NCI-H1105 (cell line): ENCODE measurements at places on chromosomes 12 and 14.

- no peak for DNase-seq
These were observed 27.9 kb upstream of the DICER1 start for GRCh38 chr14:95185033-95185766.

- no peak for DNase-seq
These were observed 1891.0 kb upstream of the FLRT2 start for GRCh38 chr14:83638748-83639504.

DNA sequence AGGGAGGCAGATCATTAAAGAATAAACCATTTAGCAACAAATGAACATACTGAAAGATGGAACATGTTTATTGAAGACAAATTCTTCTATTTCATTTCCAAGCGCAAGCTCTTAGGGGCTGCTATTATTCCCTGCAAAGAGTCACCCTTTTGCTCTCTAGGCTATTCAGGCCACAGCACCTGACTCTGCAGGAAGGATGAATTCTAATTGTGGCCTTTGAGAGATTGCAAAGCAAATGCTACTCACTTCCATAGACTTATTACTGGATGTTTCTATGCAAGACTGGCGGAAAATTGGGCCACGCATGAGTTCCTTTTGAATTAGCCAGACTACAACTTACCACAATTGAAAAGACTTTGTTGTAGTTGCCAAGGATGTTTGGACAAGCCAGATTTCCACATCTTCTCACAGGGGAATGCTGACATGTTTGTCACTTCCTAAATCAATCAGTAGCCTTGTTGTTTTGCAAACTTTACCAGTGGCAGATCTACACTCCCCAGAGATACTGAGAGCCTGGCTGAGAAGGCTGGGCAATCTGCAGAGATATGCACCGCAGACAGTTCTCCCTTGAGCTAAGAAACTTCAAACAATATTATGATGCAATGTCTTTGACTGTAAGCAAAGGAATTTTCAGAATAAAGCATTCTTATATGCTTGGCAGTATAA, 334.3 kb upstream of the SYT1 start:
- DNase-seq, result no peak

- no peak for DNase-seq
These were observed 136.9 kb downstream of the SCARB1 start for GRCh38 chr12:124726596-124727263.

DNA sequence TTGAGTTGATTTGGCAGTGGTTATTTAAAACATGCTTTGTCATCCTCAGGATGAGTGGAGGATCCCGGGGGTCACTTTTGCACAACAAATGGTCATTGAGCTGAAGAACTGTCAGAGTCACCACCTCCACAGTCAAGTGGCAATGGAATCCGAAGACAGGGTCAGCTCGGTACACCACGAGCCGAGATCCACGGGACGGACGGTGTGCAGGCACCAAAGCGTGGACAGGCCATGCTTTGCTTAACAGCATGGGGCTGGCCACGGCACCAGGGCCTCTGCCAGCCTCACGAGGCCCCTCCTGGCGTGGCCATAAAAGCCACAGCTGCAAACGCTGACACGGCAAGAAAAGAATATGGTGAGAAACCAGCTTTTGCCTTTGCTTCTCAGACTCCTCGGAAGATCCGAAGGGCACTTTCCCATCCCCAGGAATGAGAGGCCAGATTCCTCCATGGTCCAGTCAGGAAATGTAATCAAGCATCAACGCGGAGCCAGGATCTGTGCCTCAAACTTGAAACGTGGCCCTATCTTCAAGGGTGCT, 152.2 kb upstream of the DIO3 start:
- no peak for DNase-seq
